ENCODE measurements at places on chromosomes 4 and X.

DNA sequence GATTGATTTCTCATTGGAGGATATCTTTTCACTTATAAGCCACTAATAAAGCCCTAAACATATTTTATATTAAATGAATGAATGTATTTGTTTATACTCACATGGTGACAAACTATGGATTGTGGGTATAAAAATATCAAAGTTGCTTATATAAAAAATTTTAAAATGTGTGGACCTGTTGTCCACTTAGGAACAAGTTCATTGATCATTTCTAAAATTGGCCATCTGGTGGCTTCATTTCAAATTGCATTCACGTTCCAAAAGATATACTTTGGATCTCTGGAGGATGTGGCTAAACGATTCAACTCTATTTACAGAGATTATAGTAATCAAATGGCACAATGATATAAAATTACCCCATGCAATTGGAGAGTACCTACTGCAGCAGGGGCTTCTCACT lies 32.5 kb downstream of the FSTL5 start:
- DNase-seq, result no peak

DNA sequence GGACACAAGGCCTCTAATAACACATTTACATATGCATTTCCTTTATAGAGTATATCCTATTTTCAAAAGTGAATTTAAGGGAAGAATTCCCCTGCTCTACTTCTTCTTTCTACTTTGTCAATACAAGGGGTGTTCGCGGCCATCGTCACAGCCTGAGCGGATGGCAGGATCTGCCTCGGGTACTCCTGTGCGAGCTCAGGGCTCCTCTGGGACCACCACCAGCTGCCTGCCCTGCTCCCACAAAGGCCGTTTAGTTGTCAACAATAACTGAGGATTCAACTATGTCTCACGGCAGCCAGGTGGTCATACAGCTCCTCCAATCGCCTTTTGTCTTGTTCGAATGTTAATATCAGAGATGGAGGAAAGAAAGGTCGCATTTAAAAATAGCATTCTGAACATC lies 228.2 kb upstream of the TENM3 start:
- DNase-seq, result no peak

- no peak for DNase-seq
Measured at GRCh38 chrX:22109442-22109841, 77.3 kb downstream of the PHEX start.

- no peak for DNase-seq
Measured at GRCh38 chr4:52577624-52577962, 81.5 kb downstream of the USP46 start.

DNA sequence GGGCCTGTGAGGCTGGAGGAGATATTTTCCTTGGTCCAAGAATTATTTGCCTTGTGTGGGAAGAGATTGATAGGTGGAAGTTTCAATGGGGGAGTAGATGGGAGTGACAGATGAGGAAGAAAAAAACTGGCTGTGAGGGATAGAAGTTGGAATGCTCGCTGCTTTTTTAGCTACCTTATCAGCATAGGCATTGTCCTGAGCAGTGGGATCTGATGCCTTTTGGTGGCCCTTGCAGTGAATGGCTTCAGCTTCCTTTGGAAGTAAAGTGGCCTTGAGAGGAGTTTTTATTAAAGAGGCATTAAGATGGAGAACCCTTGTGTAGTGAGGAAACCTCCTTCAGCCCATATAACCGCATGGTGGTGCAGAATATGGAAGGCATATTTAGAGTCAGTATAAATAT lies 16.0 kb downstream of the KLKB1 start:
- DNase-seq, result no peak

- DNase-seq, result no peak
Measured at GRCh38 chrX:21883258-21883657, 27.5 kb downstream of the YY2 start.

GRCh38 chrX:115573185-115573584 lies 12.2 kb downstream of the PLS3 start:
- no peak for DNase-seq

- DNase-seq, result no peak
Measured at GRCh38 chr4:81465406-81466340, 6.0 kb downstream of the RASGEF1B start.

DNA sequence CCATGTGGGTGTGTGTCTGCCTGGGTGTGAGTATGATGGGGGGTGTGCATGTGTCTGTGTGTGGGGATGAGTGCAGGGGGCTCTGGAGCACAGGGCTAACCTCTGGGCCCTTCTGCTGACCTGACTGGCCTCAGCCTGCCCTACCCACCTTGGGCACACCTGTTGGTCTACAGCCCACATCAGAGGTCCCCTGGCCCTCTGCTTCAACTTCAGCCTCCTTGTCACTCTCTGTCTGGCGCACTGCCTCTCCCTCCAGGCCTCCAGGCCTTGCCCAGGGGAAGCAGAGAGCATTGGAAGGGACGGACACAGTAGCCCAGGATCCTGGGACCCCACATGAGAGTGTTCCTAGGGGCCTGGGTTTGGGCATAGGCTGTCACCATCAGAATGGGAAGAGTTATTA lies 115.4 kb downstream of the EFNB1 start:
- no peak for DNase-seq

- DNase-seq, result peak; percentile 66
Measured at GRCh38 chrX:68648960-68649359, 1.5 kb downstream of the STARD8 start.

GRCh38 chr4:128358913-128359279 lies 71.3 kb upstream of the PGRMC2 start:
- no peak for DNase-seq

GRCh38 chr4:5863461-5864113 lies 29.3 kb downstream of the CRMP1 start:
- DNase-seq, result no peak

- no peak for DNase-seq
Measured at GRCh38 chrX:39725928-39726619, 371.7 kb downstream of the BCOR start.

DNA sequence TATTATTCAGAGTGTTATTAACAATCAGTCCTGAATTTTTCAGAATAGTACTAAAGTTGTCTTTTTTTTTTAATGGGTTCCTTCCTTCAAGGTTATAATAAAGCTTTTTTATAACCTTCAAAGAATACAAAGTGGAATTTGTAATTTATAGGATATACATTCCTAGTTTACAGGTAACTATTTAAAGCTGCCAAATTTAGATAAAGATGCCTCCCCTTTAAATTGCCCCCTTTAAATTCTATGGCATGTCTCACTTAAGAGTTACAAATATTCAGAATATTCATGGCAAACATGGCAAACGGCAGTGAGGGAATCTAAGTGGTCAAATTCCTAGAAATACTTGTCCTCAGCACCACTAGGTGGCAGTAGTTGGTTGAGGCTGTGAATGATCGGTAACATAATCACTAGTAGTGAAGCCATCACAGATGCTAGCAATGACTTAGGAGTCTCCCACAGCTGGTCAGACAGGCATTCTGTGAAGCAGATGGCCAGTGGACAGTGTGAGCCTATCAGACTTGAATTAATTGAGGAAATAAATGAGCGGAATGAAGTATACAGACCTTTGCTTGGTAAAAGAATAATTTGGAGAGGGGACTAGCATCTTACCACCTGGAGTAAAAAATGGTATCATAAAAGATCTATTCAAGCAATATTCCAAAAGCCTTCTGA lies 86.4 kb downstream of the CBR4 start:
- DNase-seq, result peak; percentile 82

DNA sequence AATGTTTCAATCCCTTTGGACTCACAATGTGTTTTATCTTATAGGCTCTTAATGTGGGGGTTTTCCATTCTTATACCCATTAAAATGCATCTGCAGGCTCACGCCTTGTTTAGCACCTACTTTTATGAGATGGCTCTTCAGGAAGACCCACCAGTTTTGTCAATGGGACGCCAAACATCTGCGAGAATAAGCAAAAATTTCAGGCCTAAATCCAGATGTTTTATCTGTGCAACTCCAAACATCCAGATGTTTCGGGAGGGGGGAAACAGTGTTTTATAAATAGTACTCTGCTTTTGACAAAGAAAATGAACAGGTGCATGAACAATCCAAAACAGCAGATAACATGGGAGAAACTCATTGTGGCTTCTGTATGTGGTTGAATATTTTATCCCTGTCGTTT lies 342.8 kb downstream of the DHX15 start:
- no peak for DNase-seq

DNA sequence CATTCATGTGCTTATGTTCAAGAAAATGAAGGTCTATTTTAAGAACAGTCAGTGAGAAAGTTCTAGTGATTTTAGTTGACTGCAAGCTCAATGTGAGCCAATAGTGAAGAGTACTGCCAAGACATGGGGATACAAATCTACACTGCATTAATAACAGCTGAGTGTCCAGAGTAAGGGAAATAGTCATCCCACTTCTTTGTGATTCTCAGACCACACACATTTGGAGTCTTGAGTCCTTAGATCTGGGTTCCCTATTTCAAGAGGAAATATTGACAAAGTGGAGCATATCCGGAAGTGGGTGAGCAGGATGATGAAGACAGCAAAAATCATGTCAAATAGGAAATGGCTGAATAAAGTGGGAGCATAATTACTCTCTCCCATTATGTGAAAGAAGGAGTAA lies 171.1 kb downstream of the LARP7 start:
- no peak for DNase-seq

- peak; percentile 29 for DNase-seq
Measured at GRCh38 chr4:121898150-121898549, 27.9 kb upstream of the BBS7 start.

DNA sequence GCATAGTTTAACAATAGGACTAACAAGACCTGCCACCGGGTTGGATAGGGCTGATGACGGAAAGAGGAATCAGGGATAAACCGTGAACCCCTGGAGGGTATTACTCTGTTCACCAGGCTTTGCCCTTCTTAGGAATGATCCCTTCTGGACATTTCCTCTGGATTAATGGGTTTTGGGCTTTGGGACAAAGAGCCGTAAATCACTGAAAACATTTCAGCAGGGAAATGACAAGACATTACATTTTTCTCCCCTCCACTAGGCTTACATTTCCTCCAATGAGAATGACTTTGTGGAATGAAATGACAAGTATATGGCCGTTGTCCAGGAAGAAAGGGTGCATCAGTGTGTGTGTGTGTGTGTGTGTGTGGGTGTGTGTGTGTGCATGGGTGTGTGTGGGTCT lies 25.9 kb upstream of the RBPJ start:
- DNase-seq, result no peak

GRCh38 chr4:161186012-161186411 lies 977.8 kb downstream of the FSTL5 start:
- no peak for DNase-seq

- peak; percentile 88 for DNase-seq
Measured at GRCh38 chrX:64975989-64976672, at the start of gene ZC4H2. Gene ZC4H2 (minus strand): TSS chrX:64976450. CDS start chrX:64976377, 73 bp downstream.

DNA sequence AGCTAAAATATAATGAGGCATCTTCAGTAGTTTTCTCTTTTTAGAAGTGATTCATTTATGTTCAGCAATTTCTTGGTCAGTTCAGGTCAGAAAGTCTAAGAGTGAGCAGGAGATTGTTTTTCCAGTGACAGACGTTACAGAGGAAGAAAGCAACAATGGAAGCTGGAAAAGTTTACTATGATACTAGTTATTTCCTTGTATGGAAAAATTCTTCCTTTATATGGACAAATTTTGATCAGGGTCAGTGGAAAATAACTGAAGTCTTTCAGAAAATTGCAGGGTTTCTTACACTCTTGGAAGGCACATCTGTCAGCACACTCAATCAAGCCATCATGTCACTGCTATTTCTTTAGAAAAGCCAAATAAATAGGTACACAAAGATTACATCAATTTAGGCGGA lies 1120.7 kb downstream of the FAT4 start:
- DNase-seq, result no peak

DNA sequence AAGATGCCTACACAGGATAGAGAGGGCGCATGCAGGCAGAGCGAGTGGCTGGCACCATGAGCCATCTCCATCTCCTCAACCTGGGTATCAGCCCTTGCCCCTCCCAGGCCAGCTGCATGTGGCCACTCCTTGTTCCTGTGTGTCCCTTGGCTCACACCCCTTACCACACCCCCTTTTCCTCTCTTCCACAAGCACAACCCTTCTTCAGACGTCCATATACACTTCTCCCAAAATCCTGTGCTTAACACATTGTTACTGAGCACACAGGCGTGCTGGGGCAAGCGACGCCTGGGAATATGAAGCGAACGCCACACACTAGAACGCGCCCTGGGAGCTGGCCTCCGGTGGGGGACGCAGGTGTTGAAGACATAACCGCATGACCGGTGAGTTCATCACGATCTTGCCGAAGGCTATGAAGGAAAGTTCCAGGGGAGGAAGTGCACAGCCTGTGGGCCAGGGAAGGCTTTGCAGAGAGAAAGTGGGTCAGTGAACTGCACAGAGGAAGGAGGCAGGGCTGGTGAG lies 19.1 kb upstream of the KIAA0232 start:
- DNase-seq, result no peak

DNA sequence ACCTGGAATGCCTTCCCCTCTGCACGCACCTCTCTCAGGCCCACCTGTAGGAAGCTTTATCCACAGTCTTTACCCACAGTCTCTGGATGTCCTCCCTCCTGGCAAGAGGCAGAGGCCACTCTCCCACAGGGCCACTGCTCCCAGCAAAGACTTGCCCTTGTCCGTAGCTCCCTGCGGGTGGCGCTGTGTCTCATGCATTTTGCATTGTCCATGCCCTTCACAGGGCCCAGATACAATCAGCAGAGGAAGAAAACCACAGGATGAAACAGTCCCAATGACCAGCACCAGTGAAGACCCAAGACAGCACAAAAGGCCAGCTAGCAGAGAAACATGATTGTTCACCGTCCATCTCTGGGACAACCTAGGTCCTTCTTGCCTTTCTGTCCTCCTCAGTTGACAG lies 2.1 kb upstream of the NSG1 start:
- DNase-seq, result peak; percentile 83

GRCh38 chr4:175263537-175263936 lies 345.4 kb downstream of the ADAM29 start:
- DNase-seq, result no peak

DNA sequence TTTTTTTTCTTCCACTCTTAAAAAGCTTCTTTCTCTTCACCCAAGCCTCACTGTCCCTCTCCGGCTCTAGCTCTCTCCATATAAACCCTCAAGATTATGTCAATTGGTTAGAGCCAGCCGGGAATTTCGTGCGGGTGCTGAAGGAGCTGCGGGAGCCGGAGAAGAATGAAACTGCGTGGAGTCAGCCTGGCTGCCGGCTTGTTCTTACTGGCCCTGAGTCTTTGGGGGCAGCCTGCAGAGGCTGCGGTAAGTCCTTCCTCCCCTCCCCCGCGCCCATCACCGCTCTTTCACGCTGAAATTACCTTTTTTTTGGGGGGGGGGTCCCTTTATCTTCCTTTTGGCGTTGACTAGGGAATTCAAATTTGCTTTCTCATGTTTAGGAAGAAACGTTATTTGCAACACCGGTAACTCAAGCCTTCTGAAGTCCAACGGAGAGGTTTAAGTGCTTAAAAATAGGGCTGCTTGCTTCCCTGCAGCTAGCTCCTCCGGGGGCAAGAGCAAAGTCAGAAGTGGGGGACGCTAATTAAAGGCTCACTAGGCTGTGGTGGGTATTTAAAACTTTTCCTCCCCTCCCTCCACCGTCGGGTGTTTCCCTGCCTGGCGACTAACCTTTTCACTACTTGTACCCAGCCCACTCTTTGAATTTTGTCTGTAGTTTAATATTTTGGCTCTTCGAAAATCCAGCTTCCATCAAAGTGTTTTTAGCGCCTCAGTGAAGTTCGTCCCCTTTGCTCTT lies 491 bp downstream of the COL4A5 start:
- peak; percentile 64 for DNase-seq

GRCh38 chr4:47662975-47663374 lies 174.9 kb downstream of the CORIN start:
- peak; percentile 42 for DNase-seq

All from neural progenitor cell (in vitro differentiated cells).